Stimulated activated CD4-positive, alpha-beta T cell treated with anti-CD3 and anti-CD28 coated beads, Interleukin-15, amount 100 ng/mL, for 1 hour (primary cell): ENCODE measurements at places on chromosomes 12 and 14.

GRCh38 chr12:56299308-56299852, 750 bp downstream of the CS start:
- DNase-seq, result no peak

GRCh38 chr12:49533331-49533730, 5.5 kb upstream of the KCNH3 start:
- DNase-seq, result no peak

GRCh38 chr14:69094481-69094880, 58.4 kb downstream of the DCAF5 start:
- no peak for DNase-seq

DNA sequence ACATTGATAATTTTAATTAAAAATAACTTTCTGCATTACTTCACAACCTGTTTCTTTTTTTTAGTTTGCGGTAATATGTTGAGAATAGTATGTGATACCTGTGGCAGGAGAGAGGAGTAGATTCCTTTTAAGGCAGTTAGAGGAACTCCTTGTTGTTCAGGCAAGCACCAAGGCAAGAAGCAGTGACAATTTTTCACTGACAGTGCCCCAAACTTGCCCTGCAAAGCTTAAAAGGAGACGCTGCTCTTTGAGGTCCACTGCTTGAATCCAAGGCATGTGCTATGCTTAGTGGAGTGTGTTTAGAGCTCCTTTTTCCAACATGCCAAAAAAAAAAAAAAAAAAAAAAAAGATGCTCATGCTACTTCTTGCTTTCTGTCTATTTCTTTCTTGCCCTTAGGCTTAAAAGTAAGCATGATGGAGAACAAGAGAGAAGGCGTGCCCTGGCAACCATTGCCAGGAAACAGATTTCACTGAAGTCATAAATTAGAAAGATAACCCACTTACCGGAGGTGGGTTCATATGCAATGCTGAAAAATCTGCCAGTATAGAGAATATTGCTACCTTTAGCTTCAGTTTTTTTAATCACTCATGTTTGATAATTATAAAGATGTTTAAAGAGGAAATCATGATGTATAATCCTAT, 58.3 kb upstream of the DYRK2 start:
- DNase-seq, result no peak

DNA sequence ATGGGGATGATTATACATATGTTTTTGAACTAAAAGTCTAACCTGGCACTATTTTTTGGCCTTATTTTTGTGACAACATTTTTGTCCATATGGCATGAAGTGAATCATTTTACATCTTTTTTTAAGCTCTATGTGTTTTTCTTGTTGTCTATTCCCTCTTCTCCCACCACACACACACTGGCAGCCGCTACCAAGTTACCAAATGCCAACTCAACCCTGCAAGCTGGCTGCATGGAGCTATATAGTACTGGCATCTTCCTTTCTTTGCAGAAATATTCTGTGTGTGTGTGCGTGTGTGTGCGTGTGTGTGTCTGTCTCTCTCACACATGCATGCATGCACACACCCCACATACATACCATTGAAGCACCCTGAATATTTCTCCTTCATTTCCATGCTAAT, 278.9 kb upstream of the SOX5 start:
- DNase-seq, result no peak

GRCh38 chr14:68444449-68445168, 348.3 kb downstream of the ZFP36L1 start:
- no peak for DNase-seq

- no peak for DNase-seq
Observed at GRCh38 chr12:8156416-8156815, 399 bp upstream of the ZNF705A start.
